MM.1S (cell line): ENCODE measurements at places on chromosomes 5 and 9.

DNA sequence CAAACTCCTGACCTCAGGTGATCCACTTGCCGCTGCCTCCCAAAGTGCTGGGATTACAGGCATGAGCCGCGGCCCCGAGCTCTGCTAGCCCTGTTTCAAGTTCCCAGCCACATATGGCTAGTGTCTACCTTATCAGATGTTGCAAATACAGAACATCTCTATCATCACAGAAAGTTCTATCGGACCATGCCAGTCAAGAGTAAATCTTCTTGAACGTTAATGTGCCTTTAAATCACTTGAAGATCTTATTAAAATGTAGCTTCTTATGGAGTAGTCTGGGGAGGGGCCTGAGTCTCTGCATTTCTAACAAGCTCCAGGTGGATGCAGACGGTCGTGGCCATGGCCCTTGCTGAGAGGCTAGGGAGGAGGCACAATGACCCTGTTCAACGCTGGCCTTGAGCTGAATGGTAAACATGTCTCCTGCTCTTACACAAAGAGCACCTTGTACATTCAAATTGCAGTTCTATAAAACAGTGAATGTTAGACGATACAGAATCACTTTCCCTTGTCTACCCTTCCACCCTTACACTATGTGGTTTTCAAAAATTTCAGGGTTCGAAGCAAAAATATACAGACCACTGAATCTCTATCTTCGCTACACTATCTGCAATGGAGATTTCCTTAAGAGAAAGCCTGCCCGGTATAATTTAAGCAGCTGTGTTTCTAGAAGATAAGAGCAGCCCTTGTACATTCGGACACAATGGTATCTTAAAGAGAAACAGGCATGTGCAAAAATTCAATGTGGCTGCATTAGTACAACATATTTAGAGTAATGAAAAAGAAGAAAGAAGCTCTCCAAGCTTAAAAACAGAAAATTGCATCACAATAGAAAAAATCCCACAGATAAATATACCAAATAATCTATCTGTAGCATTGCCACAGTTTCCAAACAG lies 114.1 kb downstream of the FRMD3 start:
- DNase-seq = no peak

DNA sequence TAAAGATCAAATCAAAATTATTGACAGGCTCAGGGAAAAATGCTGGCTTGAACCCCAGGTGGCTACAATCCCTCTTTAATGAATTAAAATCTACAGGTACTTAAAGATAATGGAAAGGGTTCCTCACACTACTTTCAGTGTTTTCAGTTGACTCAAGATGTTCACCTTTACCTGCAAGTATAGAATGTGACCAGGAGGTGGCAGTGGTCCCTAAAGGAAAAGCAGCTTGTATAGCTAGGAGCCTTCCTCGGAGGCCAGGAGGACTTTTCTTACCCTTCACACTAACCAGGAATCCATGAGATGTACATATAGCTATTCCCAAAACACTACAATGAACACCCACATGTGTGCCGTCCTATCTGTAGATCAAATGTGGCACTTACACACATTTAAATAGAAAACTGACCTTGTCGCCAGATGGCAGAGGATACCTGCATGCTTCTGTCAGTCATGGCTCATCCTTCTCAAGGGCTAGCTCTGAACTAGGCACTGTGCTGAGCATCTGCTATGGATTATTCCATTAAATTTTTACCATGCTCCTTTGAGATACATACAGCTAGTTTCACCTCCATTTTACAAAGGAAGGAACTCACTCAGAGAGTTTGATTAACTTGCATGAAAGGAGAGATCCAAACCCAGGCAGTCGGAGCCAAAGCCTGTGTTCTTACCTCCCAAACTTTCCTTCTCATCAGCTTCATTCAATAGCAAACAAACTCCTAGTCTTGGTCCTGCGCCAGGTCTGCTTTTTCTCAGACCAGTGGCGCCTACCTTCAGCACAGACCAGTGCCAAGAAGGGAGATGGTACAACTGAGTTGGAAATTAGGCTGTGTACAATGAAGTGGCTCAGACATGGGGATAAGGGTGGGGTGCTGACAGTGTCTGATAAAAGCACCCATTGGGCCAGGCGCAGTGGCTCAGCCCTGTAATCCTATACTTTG lies 24.5 kb downstream of the C9orf152 start:
- DNase-seq = peak; percentile 85

- no peak for DNase-seq
Observed at GRCh38 chr5:111013011-111013410, 58.5 kb upstream of the TSLP start.

DNA sequence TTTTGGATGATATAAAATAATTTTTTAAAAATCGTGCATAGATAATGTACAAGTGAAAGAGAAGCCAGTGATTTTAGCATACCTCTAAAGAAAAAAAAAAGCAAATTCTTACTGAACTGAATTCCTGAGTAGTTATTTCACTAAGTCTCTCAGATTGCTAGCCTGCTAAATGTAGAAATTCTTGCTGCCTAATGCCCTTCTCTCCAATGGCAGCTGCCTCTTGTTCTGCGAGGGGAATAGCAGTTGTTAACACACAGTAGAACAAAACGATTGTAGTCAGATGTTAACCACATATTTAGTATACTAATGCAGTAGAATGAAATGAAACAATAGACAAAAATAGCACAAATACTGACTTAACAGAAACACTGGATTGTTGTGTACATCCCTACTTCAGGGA lies 26.8 kb downstream of the SMAD5 start:
- DNase-seq = peak; percentile 28
